NCI-H748 treated with DMSO at 0.1 percent for 48 hours (cell line): ENCODE measurements at places on chromosomes 1 and 21.

GRCh38 chr1:58929671-58930325, 146.0 kb upstream of the JUN start:
- DNase-seq, result no peak

DNA sequence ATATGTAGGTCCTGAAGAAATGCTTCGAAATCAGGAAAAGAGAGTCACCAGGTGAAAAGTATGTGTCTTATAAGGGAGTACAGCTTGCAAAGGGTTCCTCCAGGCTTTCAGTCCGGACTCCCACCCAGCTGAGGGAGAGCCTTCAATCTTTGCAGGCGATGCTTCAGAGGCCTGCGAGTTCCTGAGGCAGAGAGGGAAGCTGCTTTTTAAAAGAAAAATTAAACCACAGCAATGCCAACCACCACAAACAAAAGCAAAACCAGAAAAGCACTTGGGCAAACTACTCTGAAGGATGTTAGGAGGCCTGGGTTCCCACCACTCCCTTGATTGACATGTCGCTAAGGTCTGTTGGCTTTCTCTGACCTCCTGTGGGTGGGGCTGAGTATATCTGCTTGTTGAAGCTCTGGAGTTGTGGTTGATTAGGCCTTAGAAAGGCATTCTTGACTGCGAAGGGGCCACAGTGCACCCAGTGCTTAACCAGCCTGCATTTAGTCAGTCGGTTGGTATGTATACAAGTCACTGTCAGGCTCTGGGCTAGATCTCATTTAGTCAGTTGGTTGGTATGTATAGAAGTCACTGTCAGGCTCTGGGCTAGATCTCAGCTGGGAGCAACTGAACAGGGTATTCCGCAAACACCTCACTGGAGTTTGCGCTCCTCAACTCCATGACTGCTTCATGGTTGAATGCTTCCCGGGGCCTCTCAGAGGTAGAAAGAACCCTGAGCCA, 1.2 kb downstream of the NIPAL3 start:
- no peak for DNase-seq

DNA sequence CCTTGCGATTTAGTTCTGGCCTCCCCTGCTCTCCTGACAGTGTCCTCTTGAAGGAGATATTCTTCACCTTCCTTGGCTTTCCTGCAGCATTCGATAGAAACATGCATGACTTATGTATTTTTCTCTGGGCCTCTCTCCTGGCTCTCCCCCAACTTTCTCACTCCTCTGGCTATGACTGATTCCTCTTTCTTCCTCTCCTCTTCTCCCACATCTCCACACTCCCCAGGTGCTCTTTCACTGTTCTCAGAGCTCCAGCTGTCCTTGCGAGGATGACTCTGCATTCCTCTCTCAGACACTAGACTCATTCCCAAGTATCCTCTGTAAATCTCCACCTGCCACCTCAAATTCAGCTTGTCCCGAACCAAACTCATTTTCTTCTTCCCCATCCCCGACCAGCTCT, 18.0 kb downstream of the LRRC42 start:
- DNase-seq, result no peak

DNA sequence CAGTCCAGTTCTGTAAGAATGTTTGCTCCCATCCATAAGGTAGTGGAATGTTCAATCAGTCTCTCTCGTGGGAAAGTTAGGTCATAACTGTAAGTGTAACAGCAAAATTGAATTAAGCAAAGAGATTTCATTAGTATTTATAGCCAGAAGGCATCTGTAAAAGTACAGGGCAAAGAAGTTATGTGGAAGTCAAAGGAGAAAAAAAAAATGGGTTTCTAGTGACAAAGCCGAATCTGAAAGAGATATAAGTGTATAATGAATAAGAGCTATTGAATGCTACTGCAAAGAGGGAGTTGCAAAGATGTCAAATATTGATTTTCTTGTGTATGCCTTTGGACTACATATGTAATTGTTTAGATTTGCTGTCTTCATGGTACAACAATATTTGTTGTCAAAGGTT, 47.4 kb upstream of the FOXD3 start:
- DNase-seq, result no peak

GRCh38 chr1:53957194-53957818, 11.2 kb downstream of the LRRC42 start:
- DNase-seq, result peak; percentile 79

- DNase-seq, result no peak
These were observed 32.0 kb downstream of the SLC45A1 start for GRCh38 chr1:8349961-8350360.

DNA sequence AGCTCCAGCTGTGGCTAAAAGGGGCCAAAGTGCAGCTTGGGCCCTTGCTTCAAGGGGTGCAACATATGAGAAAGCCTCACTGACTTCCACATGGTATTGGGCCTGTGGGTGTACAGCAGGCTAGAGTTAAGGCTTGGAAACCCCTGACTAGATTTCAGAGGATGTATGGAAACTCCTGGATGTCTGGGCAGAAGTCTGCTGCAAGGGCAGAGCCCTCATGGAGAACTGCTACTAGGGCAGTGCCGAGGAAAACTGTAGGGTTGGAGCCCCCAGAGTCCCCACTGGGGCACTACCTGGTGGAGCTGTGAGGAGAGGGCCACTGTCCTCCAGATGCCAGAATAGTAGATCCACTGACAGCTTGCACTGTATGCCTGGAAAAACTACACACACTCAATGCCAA, 69.5 kb downstream of the XCL2 start:
- no peak for DNase-seq

GRCh38 chr1:115164484-115164883, 75.2 kb upstream of the TSPAN2 start:
- DNase-seq, result no peak

- DNase-seq, result no peak
These were observed 23.0 kb downstream of the ARHGEF16 start for GRCh38 chr1:3477241-3477995.

- DNase-seq, result no peak
These were observed 40.4 kb downstream of the TENT5C start for GRCh38 chr1:117646007-117646811.

DNA sequence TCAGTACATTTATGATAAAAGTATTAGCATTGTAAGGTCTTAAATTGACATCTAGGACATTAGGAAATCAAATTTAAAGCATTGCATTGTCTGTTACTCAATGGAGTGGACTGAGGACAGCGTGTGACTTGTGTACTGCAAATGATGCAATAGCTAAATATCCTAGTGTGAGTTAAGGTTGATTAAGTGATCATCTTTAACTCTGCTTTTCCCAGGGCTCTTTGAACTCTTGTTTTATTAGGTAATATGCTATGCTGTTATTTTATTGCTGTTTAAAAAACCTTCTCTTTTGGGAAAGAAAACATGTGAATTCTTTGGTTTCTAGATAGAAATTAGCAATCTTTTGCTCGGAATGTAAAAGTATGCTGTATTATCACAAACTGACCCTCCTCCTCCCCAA, 38.6 kb downstream of the NFIA start:
- DNase-seq, result no peak

GRCh38 chr1:74681001-74681400, 7.4 kb upstream of the ERICH3 start:
- DNase-seq, result no peak

- DNase-seq, result no peak
These were observed 22.5 kb downstream of the ERRFI1 start for GRCh38 chr1:8003438-8004112.

- DNase-seq, result no peak
These were observed 14.6 kb downstream of the EXOC8 start for GRCh38 chr1:231322880-231323530.

GRCh38 chr1:41623736-41624135, 139.3 kb upstream of the EDN2 start:
- no peak for DNase-seq

DNA sequence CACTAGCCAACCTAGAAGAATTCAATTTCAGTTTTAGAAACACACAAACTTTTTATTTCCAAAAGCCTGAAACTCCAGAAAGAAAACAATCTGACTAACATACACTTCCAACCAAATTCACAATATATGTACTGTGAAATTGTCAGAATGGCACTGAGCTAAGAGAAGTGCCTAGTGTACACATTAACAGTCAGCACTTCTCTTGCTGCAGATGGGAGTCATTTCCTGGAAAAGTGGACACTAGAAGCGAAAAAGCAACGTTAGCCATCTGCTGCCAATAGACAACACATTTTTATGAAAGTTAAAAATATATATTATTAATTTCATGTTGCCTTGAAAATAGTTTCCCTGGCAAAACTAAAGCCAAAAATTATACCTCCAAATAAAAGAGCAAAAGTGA, 66.1 kb downstream of the EPS15 start:
- no peak for DNase-seq

GRCh38 chr1:70382682-70383081, 28.2 kb upstream of the ANKRD13C start:
- DNase-seq, result no peak

- DNase-seq, result no peak
These were observed 14.1 kb downstream of the EPHA2 start for GRCh38 chr1:16141573-16142336.

DNA sequence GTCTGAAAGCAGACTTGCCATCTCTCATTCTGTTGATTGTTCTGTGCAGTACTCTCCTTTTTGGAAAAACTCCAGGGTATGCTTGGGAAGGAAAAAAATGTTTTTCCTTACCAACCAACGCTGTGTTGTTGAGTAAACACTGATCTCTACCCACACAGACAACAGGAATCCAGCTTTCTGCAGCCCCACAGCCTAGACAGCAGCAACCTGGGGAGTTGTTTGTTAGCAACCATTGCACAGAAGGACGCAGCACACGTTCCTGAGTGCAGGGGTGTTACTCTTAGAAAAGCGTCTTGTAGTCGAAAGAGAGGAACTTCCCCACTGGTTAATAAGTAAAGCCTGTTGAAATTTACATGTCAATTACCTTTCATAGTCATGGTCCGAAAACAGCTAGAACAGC, 56.6 kb downstream of the SMYD2 start:
- no peak for DNase-seq

- no peak for DNase-seq
These were observed 18.7 kb upstream of the CD55 start for GRCh38 chr1:207302618-207303393.
